ENCODE measurements at places on chromosomes 3 and 15.

GRCh38 chr3:127678611-127679533, 6.1 kb downstream of the ABTB1 start:
- no peak for DNase-seq

GRCh38 chr3:175764722-175765121, 905.6 kb downstream of the NAALADL2 start:
- DNase-seq: no peak

DNA sequence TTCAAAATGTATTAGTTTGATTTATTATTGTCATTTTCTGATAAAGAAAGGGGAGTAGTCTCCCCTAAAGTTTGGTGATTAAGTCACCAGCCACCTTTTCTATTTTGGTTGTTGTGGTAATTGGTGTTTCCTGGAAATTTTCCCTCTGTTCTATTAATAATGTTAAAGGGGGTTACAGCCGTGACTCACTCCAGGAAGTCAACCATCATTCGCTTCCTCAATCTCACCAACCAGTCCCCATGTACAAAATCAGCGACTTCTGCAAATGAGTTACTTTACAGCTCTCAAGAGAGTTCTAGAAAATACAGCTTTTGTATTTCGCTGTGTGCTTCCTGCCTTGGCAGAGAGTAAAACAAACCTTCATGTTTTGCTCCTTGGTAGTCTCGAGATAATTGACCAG, 285.1 kb downstream of the LPP start:
- DNase-seq: no peak

DNA sequence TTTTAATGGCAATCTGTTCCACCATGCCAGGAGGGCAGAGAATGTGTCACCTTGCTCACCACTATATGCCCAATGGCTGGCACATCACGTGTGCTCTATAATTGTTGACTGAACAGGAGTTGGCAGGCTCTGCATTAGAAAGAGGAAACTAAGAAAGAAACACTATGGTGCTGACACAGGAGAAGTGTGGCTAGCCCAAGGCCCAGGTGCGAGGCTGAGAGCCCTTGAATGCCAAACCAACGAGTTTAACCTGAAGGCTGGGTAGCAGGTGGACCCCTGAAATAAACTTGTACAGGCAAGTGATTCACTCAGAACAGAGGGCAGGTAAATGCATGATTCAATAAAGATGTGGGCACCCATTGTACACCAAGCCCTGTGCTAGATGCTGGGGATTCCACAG, 2.4 kb downstream of the CHCHD4 start:
- no peak for DNase-seq

- DNase-seq: no peak
Observed at GRCh38 chr15:92683511-92683834, 27.9 kb upstream of the FAM174B start.

GRCh38 chr3:100782906-100783305, 73.6 kb downstream of the TFG start:
- peak; percentile 23 for DNase-seq

DNA sequence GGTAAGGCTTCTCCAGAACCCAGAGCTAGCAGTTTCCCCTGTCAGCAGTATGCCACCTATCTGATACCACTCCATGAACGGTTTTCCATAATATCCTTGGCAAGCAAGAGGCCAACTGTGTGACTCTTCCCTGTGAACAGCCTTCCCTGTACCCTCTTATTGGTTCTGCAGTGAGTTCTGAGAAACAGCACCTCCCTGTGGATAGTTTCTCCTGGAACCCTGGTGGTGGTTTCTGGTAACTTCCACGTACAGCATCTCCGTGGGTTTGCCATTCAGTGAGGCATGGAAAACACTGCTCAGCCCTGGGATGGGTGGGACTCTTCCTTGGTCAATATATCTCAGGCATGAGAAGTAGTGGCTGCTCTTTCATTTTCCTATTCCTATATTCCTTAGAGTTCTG, 19.4 kb upstream of the SERPINI2 start:
- DNase-seq: no peak

DNA sequence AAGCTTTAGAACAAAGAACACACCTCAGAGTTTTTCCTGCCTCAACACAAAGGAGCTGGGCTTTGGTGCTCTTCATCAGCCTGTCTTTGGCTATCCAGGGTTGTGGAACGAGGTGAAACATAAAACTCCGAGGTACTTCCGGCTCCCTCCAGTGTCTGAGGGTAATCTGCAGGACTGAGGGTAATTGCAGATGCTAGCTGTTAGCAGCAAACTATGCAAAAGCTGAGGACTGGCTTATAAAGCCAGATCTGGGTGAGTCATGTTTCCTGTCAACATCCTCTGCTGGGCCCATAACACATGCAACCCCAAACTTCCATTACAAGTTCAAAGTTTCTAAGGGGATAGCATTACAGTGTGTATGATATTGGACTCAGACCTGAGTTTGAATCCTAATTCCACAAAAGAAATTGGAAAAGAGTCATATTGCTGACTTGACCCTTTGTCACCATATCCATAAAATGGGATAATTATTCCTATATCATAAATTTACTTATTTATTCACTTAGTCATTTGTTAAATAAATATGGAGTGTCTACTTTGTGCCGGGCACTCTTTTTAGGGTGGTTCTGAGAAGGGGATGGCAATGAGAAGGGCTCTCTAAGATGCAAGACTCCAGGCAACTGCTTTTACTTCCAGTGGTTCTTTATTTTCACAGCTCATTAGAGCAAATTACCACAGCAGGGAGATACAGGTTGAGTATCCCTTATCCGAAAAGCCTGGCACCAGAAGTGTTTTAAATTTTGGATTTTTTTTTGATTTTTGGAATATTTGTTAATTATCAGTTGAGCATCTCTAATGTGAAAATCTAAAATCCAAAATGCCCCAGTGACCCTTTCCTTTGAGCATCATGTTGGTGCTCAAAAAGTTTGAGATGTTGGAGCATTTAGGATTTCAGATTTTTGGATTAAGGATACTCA, 9.5 kb upstream of the TRIM69 start:
- peak; percentile 84 for DNase-seq

GRCh38 chr3:175777495-175777894, 918.4 kb downstream of the NAALADL2 start:
- DNase-seq: peak; percentile 25

DNA sequence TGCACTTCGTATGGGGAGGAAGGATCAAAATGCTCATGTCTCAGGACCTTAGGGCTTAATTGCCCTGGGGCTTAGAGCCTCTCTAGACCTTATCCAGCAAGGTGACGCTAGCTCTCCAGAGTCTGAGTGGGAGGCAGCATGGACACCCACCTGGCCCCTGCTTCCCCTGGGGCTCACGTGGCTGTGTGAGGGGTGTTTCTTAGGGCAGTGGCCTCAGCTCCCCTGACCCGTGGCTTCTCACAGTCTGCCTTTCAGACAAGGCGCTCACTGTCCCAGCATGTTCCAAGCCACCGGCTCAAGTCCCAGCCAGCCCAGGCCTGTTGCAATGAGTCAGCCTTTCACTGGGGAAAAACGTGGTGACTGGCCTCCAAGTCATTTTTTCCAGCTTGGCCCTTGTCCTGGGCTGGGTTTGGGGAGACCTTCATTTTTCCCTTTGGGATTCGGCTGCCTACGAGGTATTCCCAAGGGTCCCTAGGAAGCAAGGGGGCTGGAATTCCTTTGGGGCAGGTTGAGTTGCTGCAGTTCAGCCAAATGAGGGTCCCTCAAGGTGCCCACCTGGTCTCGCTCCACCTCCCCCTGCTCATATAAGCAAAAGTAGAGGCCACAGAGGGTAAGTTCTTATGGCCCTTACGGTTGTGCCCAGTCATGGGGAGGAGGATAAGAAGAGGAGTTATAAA, 15.7 kb downstream of the BHLHE40 start:
- DNase-seq: peak; percentile 61

DNA sequence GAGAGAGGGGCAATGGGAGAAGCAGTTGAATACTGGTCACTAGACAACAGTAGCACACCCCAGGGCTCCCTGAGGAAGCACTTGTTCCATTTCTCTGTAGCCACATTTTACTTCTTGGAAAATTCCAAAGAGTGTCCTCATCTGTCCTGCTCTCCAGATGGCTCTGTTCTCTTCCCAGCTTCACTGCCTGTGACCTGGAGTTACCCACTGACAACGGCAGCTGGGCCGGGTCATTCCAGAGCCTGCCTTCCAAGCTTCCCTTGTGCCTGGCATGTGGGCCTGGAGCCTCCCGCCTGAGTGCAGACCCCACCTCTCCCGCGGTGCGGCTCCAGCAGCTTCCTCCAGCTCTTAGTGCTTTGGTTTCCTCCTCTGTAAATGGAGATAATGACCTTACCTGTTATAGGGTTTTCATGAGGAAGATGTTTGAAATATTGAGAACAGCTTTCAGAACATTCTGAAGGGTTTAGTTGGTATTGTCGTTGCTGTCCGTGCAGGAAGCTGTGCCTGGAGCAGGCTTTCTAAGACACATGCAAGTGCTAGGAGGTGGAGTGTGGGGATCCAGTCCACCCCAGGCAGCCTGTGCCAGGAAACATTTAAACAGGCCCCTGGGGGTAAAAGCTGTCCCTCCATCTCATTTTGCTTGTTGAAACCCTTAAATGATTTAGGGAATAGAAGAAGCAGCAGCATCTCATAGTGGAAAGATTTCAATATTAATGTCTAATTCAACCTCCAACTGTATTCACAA, 24.8 kb downstream of the EFCC1 start:
- DNase-seq: no peak

GRCh38 chr3:71653414-71653807, 69.9 kb upstream of the FOXP1 start:
- no peak for DNase-seq

DNA sequence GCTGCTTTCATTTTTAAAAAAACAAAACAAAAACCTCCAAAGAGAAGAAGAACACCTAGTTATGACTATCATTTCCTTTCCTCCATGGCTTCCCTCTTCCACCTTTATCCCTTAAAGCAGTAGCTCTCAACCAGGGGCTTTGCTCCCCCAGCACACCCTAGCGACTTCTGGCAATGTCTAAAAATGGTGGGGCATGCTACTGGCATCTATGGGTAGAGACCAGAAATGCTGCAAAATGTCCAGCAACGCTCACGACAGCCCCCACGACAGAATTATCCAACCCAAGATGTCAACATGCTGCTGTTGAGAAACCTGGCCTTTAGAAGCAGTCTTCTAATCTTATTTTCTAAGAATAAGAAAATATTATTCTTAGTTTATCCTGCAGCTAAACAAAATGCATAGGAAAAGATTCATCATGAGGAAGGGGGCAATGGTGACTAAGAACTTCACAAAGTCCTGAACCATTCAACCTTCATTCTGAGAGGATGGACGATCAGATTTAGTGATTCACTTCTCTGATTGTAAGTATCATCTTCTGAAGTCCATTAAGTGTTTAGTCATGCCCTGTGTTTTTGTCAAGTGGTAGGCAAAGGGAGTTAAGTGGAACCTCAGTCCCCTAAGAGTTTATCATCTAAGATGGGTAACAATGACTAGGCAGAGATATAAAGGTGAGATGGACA, 81.7 kb downstream of the CCNL1 start:
- DNase-seq: no peak

DNA sequence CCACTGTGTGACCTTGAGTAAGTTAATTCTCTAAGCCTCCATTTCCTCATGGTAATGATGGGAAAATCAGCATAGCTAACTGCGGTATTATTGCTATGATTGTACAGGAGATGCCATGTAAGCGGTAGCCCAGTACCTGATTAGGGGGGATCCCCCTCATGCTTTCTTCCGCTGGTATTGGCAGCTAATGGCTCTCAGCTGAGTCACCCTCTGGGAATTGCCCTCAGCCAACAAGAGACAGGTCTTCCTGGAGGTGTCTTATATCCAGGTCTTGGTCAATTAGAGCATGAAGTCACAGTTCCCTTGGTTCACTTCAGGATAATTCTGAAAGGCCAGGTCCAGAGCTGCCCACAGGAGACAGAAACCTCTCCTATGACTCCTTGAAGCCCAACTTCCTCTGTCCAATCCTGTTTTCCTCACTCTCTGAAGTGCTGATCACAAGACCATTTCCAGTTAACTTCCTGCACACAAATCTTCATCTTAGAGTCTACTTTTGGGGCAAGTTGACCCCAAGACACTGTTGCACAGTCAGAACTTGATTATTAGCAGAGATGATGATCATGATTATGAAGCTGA, 724.7 kb upstream of the ZNF385D start:
- peak; percentile 40 for DNase-seq

- no peak for DNase-seq
Observed at GRCh38 chr3:133328373-133328772, 71.5 kb upstream of the BFSP2 start.

- DNase-seq: no peak
Observed at GRCh38 chr3:146300768-146301167, 49.9 kb upstream of the PLSCR4 start.

DNA sequence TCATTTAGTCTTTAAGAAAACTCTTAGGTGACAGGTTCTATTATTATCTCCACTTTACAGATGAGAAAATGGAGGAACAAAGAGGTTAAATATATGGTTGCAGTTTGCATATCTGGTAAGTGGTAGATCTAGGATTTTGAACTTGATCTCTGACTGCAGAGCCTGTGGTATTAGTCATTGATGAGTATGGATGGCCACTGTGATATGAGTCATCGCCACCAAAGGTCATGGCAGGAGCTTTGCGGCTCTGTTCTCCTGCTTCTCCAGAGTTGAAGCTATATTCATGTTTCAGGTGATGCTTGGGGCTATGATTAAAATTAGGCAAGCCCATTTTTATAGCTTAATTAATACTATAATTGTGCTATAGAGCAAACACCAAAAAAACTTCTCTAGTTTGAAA, 306.2 kb upstream of the DPPA4 start:
- DNase-seq: no peak

- DNase-seq: no peak
Observed at GRCh38 chr3:160369784-160370183, 29.2 kb downstream of the IFT80 start.

DNA sequence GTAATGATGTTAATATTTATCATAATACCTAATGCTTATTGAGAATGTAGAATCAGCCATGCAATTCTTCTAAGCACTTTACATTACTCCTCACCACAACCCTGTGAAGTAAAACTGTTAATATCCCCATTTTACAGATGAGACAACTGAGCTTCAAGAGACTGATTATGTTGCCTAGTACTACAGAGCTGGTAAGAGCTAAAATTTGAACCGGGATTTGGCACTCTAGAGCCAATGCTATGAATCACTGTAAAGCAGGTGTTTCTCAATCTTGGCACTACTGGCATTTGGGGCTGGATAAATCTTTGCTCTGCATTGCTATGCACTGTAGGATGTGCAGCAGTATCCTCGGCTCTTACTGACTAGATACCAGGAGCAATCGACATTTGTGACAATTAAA, 367.7 kb downstream of the MAGI1 start:
- DNase-seq: peak; percentile 10

DNA sequence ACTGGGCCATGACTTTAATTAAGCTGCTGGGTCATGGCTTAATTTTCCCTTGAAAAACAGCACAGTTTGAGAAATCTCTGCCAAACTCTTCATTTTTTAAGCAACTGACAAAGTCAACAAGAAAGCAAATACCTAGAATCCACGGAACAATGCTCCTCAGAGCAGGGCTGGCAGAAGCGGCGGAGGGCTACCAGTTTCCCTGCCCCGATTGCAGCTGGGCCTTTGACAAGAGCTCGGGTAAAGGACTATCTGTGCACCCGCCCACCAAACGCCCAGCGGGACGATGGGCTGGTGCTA, 1.2 kb downstream of the GOLIM4 start:
- DNase-seq: no peak

DNA sequence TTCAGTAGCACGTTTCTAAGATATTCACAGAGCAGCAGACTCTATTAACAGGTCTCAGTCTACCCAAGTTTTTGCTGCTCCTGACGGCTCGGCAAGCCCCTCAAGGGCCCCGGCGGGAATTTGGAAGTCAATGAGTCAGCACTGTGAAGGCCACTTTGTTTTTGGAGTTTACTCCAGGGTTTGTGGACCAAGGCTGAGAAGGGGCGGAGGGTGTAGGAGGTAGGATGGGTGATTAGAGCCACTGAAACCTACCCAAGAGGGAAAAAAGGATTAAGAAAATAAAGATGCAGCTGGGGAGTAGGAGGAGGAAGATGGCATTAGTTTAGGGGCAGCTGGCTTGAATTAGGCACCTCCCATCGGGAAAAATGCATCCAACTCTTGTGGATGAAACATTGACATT, 87.6 kb downstream of the BDH1 start:
- no peak for DNase-seq
